HAP-1 (cell line): ENCODE measurements at places on chromosomes 6 and 20.

GRCh38 chr6:47203266-47203937, 106.3 kb downstream of the TNFRSF21 start:
- no peak for DNase-seq

DNA sequence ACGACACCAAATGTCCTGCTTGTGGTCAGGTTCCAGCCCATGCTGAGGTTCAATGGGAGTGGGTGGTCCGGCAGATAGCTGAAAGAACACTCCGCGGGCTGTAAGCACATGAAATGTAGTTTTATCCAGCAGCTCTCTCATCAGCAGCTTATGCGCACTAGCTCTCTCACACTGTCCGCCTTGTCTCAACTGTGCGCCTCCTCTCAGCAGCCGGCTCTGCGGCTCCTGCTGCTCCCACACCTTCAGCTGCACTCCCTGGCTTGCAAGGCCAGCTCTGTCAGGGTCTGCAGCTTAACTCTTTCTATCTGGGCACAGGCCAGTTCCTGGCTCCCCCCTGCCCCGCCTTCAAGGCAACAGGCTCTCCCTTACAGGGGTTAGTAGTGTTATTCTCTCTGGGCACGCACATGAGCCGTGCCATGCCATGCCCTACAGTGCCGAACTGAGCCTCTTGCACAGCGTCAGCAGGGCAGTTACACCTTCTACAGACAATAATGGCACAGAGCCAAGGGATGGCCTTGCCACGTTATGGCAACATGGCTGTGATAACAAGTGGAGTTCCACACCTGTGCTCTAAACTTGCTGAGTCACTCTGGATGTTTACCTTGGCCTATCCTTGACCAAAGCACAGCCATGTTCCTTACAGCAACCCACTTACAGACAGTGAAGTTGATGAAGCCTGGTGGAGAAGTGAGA, 84.0 kb upstream of the LRFN2 start:
- DNase-seq: no peak

GRCh38 chr6:142893088-142893487, 51.9 kb downstream of the HIVEP2 start:
- DNase-seq: no peak

DNA sequence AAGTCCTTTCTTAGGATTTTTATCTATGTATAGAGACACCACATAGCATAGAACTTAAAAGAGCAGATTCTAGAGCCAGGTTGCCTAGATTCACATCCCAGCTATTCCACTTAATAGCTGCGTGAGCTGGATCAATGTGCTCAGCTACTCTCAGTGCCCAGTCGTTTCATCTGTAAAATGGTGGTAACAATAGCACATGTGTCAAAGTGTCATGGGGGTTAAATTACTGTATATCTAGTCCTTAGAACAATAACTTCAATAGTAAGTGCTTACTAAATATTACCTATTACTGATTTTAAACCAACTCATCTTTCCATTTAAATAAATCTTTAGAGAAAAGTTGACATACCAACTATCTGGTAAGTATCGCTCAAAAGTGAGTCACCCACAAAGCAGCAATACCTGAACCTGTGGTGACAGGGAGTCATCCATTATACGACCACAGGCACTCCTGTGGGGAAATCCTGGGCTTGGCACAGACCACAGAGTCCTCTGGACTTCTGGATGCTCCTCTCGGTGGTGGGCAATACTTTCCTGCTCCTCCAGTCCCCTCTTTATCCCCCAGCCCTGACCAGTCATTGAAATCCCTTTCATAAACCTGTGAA, 154.8 kb downstream of the PDSS2 start:
- no peak for DNase-seq

- no peak for DNase-seq
These were observed 37.9 kb upstream of the CHD6 start for GRCh38 chr20:41655962-41656618.

DNA sequence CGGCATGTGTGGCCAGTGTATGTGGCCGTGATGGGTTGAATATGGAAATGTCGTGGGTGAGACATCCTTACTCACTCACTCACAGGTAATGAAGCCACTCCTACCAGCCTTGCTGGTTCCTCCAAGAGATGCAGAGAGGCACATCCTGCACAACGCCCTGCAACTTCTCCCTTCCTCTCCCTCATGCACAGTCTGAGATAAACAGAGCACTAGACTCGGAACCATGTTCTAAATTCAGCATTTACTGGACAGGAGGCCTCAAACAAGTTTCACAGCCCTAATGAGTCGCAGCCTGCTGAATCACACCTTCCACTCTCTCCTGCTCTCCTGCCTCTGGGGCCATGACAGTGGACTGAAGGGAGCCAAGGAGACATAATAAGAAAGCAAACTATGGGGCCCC, 91.2 kb downstream of the ISM1 start:
- DNase-seq: no peak

- DNase-seq: no peak
These were observed 233.2 kb downstream of the LY86 start for GRCh38 chr6:6821639-6822261.

DNA sequence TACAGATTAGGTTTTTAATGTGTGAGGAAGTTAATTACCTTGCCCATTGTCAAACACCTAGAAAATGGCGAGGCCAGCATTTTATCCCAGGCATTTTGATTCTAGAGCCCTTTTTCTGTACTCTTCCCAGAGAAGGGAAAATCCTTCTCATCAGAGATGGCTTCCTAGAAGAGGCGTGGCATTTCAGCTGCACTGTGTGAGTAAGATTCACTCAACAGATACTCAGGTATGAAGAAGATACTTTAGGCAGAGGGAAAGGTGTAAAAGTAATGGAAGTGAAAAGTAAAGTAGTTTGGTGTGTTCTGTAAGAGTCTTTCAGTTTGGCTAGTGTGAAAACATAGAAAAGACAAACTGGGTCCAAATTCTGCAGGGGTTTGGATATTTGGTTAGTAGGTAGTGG, 113.8 kb downstream of the MAP3K4 start:
- no peak for DNase-seq

DNA sequence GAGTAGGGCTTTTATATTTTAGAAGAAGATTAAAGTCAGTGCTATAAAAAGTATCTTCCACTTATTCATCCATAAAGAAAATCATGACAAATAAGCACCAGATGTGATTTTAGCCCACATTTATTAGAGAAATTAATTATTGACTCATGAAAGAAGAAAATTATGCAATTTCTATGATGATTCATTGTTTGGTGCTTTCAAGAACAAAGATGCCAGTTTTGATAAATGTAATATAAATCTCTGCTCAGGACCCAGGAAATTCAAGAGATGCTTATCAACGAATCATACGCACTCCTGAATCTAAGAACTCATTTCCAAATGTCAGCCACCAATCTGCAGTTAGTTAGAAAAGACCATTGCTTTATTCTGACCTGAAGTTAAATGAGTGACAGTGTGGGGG, 211.4 kb downstream of the ARHGAP18 start:
- DNase-seq: no peak

DNA sequence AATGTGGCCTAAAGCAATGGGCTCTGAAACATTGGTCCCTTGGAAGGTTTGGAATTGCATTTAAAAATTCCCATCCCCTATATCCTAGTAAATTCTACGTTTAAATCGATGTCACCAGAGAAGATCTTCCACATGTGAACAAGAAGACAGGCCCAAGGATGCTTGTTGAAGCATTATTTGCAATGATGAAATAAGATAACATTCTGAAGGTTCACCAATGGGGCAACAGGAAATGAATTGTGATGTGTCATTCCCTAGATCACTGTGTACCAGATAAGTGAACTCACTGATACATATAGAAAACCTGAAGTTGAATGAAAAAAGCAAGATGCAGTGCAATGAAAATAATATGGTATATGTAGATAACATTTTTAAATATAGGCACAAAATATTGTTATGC, 464.3 kb upstream of the BTBD3 start:
- no peak for DNase-seq

GRCh38 chr6:44045672-44046015, 81.6 kb downstream of the MRPL14 start:
- DNase-seq: no peak

GRCh38 chr6:352896-353470, 38.6 kb upstream of the IRF4 start:
- DNase-seq: no peak

GRCh38 chr20:42267793-42268384, 649.7 kb upstream of the CHD6 start:
- no peak for DNase-seq

DNA sequence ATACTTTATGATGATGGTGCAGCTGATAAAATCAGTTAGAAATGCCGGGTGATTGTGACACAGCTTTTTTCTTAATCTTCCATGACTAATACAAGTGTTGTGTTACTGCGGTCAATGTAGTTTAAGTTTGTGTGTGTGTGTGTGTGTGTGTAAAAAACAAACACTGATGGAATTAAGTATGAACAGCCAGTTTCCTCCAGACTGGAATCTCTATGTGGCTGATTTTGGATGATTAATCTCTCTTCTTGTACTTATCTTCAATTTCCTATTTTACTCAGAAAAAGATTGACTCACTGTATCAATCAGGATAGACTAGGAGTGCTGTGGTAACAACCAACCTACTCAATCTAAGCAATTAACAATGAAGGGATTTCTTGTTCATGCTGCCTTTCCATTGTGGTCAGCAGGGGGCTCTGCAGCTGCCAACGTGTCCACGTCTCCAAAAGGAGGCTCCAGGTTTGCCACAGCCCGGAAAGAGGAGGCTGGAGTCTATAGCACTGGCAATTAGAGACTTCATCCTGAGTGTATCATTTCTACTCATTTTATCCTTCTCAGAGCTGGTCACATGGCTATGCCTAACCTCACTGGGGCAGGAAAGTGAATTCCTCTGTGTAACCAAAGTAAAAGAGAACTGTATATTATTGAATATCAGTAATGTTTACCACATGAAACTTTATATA, 107.7 kb downstream of the CD109 start:
- peak; percentile 41 for DNase-seq
